ENCODE measurements at places on chromosomes 1 and 21.

- ATAC-seq, result no peak
Measured at GRCh38 chr1:170678027-170678600, 14.2 kb downstream of the PRRX1 start.

- no peak for ATAC-seq
Measured at GRCh38 chr1:41902159-41902577, 16.6 kb downstream of the HIVEP3 start.

DNA sequence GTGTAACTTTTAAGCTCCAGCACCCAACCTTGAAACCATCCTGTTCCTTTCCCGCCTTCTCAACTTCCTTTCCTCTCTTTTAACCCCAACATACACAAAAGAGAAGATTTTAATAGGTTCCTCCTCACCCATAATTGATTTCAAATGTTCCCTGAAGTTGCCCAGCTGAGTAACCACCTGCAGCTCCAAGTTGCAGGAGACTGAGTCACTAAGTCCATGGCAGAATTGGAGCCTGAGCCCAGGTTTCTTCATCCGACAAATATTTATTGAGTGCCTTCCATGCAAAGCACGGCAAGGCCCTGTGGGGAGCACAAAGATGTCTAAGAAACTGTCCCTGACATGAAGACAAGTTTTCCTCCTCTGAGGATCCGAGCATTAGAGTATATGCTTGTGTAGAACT, 97.7 kb downstream of the PAPPA2 start:
- no peak for ATAC-seq

DNA sequence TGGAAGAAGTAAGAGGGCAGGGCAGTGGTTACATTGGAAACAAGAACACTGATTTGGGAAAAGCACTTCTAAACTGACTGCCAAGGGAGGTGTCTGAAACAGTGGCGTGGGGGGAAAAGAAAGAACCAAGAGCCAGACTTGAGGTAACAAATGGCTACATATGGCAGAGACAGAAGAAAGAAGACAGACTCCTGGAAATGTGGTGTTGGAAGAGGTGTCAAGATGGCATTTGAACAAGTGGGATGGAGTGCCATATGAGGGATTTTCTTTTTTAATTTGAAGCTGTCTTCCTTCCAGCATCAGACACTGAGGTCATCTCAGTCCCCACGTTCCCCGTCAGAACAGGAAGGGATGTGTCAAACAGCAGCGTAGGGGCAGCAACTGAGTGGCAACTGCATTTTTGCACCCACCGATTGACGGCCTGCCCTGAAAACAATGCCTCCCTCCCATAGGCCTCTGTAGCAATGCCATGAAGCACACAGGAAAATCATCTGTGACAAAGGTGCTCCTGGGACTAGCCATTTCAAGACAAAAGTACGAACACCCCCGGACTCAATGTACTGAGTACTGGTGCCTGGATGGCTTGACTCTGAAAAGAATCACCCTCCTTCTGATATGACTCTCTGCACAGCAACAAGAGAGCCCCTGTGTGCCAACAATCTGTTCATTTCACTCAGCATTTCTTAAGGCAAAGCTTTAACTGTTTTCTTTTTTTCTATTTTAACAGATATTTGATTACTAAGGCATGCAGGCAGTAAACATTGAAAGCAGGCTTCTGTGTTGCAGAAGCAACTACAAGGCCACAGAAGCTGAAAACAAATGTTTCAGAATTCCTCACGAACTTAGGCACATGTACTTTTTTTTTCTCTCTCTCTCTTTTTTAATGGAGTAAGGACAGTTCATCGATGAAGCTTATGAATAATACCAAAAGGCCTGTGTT, 37.0 kb downstream of the LPAR3 start:
- no peak for ATAC-seq

- ATAC-seq, result peak; percentile 99
Measured at GRCh38 chr1:246875041-246876026, 56.4 kb downstream of the AHCTF1 start.

DNA sequence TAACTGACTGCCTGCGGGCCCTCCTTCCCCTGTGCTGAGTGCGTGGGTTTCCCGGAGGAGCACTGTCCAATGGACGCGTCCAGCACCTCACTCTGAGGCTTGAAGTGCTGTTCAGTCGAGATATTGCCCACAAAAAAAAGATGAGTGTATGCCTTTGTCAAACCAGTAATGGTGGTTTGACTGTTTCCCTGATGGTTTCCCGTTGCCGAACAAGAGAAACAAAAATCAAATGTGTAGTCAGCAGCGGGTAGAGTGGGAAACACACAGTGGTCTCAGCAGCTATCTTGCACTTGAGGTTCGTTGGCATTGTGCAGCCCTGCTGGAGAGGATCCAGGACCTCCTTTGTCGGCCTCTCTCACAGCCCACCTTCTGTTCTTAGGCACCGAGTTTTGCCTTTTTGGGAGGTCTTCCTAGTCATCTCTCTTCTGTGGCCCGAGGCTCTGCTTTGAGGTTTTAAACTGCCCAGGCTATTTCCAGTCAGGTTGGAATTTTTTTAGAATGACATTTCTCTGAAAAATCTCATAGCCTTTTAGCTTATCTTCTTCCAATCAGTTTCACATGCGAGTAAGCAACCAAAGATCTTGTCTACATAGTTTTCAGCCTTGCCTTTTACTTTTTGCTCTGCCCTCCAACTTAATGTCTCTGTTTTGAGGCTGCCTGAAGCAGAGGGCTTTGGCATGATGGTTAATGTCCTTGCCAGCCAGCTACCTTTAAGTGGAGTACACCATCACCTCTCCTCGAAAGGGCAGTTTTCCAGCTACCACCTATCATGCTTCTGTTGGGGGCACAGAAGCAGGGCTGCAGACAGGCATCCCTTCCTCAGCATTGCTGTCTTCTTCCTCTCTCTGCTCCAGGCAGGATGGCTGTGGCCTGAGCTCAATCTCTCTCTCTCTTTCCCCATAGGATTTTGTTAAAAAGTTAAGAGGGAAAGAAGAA, 132.3 kb downstream of the URB2 start:
- peak; percentile 56 for ATAC-seq

DNA sequence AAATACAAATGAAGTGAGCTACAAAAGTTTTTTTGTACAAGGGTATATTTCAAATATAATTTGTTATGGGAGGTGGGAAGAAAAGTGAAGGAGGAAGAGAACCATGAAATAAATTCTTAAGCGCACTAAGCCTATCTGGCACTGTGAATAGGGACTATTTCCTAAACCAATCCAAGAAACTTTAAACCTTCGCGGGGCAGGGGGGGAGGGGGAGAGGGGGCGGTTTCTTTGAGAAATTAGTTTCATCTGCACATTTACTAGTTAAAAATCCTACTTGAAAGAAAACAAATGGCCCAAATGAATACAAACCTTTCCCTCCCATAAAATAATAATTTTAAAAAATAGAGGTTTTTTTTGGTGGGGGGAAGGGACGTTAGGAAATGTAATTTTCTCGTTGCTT, 364 bp downstream of the GOLPH3L start:
- no peak for ATAC-seq

DNA sequence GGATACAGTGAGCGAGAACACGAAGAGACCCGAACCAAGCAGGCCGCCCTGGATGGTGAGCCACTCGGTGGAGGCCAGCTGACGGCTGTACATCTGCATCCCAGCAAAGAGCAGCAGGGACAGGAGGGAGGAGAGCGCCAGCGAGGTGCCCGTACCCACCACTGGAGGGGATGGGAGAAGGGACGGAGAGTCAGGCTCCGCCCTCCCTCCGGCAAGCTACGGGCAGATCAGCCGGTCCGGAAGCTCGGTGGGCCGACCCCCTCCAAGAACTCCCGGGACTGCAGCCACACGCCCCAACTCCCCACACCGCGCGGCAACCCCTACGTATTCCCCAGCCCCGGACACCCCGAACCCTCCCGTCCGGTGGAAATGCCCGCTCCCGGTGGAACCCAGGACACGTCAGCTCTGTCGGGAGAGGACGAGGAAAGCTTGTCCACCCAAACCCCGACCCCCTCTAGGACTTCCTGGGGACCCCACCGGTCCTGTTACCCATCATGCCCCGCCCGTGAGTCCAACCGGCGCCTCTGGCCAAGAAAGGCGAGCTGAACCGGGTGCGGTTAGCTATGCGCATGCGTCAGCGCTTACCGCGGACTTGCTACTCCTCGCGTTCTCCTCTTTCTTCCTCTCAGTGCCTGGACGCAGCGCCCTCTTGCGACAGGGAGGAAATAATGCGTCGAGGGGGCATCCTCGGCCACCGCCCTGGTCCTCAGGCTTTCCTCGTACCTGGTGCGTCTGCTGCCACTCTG, at the start of gene KRTCAP2:
Gene KRTCAP2 (minus strand): TSS at position 573 of the 746 bp plus-strand sequence. CDS start 80 bp downstream, at position 493.
- peak; percentile 85 for ATAC-seq

- ATAC-seq, result no peak
Measured at GRCh38 chr1:35215346-35215745, 22.4 kb upstream of the SFPQ start.
